Endothelial cell of umbilical vein (primary cell): ENCODE measurements at places on chromosomes 16 and 17.

DNA sequence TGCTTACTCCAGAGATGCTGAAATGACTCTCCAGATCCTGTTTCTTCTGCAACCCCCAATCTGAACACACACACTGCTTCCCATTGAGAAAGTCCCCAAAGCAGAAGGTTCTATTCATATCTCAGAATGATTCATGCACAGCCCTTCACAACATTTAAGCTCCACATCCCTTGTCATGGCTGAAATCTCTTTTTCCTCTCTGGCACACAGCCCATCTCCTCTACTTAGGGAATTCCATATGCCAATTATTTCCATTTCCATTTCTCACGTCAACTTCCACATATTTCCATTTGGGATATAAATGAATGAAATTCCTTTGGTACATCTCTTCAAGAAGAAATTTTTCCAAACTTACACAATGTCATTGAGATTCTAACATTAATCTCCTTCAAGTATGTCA lies 119.6 kb downstream of the CDH11 start:
- no peaks in the 10 kb centered on the region for H3K27me3 ChIP-seq
- peaks cover 5% of the 10 kb centered on the region for H3K4me1 ChIP-seq

GRCh38 chr17:28956861-28957260 lies 5.5 kb upstream of the PHF12 start:
- H3K4me3 ChIP-seq = no peak overlapping the region
- H3K27me3 ChIP-seq = no peaks in the 10 kb centered on the region
- H3K4me1 ChIP-seq = peaks cover 5% of the 10 kb centered on the region
- no peaks in the 10 kb centered on the region for H3K36me3 ChIP-seq
- no peak for DNase-seq
- no peak overlapping the region for H3K27ac ChIP-seq

GRCh38 chr16:86396901-86397311 lies 113.4 kb upstream of the FOXF1 start:
- H3K27me3 ChIP-seq = no peaks in the 10 kb centered on the region
- H3K4me1 ChIP-seq = peaks cover 46% of the 10 kb centered on the region
- no peak overlapping the region for H3K4me3 ChIP-seq

DNA sequence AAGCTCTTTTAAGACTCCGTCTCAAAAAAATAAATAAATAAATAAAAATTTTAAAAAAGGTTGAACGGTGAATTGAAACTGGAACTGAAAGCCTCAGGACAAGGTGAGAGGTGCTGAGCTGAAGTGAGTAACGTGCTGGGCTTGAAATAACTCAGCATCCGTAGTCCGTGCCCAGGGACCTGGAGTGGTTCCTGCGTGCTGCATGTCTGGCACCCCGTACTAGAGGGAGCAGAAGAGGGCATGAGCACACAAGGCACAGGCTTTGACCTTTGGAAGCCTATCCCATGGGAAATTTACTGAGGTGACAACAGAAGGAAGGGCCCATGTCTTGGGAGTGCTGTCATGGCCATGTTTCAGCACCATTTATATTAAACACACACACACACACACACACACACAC lies 4.5 kb upstream of the MEIOB start:
- no peak overlapping the region for H3K4me3 ChIP-seq
- H3K36me3 ChIP-seq = no peaks in the 10 kb centered on the region
- no peak for DNase-seq
- no peak overlapping the region for H3K27ac ChIP-seq

DNA sequence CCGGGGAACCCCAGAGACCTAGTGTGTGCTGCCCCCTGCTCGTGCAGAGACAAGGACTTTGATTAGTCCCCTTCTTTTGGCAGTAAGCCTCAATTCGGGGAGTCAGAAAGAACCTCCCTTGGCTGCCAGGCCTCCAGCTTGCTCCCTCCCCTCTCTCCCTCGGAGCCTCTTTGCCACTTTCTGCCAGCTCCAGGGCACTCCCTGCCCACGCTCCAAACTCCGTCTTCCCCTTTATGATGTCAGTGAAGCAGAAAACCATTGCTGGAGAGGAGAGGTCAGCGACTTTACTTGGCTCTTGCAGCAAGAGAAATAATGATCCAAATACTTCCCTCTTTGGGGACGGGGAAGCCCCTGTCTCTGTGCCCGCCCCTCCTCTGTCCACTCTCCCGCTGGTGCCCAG lies 28.1 kb downstream of the TTYH2 start:
- H3K27me3 ChIP-seq = no peaks in the 10 kb centered on the region
- H3K4me3 ChIP-seq = no peak overlapping the region
- no peak for DNase-seq
- H3K36me3 ChIP-seq = no peaks in the 10 kb centered on the region
- no peak overlapping the region for H3K27ac ChIP-seq
- no peaks in the 10 kb centered on the region for H3K4me1 ChIP-seq

- H3K36me3 ChIP-seq = peaks cover 2% of the 10 kb centered on the region
- H3K4me1 ChIP-seq = peaks cover 18% of the 10 kb centered on the region
- H3K4me3 ChIP-seq = no peak overlapping the region
- DNase-seq = no peak
- H3K27me3 ChIP-seq = no peaks in the 10 kb centered on the region
- H3K27ac ChIP-seq = no peak overlapping the region
These were observed 2.1 kb downstream of the ZNF747 start for GRCh38 chr16:30532285-30533145.

DNA sequence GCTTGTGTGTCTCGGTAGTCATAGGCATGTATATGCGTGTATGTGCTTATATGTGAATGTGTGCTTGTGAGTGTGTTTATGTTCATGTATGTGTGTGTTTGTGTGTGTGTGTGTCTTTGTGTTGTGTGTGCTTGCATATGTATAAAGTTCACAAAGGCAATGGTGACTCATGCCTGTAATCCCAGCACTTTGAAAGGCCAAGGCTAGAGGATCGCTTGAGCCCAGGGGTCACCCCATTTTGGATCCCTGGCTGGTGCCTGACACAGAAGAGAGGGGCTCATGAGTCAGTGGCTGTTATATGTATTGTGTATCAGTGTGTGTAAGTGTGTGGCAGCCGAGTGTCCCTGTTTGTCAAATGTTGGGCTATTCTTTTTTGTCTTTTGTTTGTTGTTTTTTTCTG lies 69.3 kb downstream of the ABCC1 start:
- DNase-seq = no peak
- no peaks in the 10 kb centered on the region for H3K27me3 ChIP-seq
- H3K36me3 ChIP-seq = peaks cover 2% of the 10 kb centered on the region
- no peak overlapping the region for H3K4me3 ChIP-seq
